ENCODE measurements at places on chromosomes 12 and 14. TPM values are rescaled to one million over a fixed set of nuclear protein-coding genes. Genes with fewer than 3 reads are reported as not detected.

- no peaks in the 10 kb centered on the region for H3K27me3 ChIP-seq
- DNase-seq: no peak
- no peak overlapping the region for H3K27ac ChIP-seq
- no peaks in the 10 kb centered on the region for H3K4me1 ChIP-seq
- H3K4me3 ChIP-seq: no peak overlapping the region
Measured at GRCh38 chr12:52769946-52770345, 7.2 kb downstream of the KRT76 start.

The GLIPR1L1 gene
- not detected for total RNA-seq

The KLRD1 gene
- total RNA-seq: 0.31 TPM

The TMCC3 gene
- 0.49 TPM for total RNA-seq

GRCh38 chr12:106527356-106527755 is 55.4 kb upstream of the RFX4 start:
- no peak overlapping the region for H3K27ac ChIP-seq
- H3K36me3 ChIP-seq: no peaks in the 10 kb centered on the region
- no peaks in the 10 kb centered on the region for H3K27me3 ChIP-seq
- H3K4me1 ChIP-seq: no peaks in the 10 kb centered on the region
- DNase-seq: no peak

- no peak for DNase-seq
- no peaks in the 10 kb centered on the region for H3K36me3 ChIP-seq
- no peaks in the 10 kb centered on the region for H3K27me3 ChIP-seq
- H3K27ac ChIP-seq: no peak overlapping the region
- peaks cover 22% of the 10 kb centered on the region for H3K4me1 ChIP-seq
Measured at GRCh38 chr14:87076146-87076545, 916.8 kb downstream of the GALC start.

DNA sequence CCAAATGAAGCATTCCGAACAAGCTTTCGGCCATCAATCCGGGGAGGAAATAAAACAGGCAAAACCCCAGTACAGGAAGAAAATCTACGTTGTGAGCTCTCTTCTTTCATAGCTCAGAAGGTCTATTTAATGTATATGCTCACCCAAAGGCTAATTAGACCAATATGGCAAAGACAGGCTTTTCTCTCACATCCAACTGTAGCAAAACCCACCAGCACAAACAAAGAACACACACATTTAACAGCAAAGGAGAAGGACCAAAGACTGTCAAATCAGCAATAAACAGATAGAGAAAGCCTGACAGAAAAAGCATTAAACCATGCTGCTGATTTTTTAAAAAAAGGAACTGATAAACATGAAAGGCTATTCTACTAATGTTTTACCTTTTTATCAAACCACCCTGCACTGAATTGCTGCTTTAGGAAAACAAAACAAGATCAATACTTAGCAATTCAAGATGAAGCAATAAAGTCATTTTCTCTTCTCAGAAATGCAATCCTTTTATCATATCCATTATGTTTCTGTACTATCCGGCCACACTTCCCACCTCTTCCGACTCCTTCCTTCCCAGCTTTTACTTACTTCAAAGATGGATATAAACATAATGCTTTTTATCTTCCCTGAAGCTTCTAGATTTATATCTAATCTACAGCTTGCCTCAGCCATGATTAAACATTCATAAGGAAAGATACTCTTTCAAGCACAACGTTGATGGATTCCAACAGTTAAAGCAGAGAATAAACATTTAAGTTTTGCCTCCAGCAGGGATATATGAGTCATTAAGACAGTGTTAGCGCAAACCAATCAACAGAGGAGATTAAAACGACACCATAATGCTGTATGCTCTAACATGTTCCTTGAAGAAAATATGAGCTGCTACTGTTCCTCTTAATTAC is 74.6 kb upstream of the BBS10 start:
- H3K27me3 ChIP-seq: no peaks in the 10 kb centered on the region
- H3K36me3 ChIP-seq: peaks cover 6% of the 10 kb centered on the region
- peaks cover 16% of the 10 kb centered on the region for H3K4me1 ChIP-seq
- peak overlapping the region; percentile 82 for H3K27ac ChIP-seq
- DNase-seq: peak; percentile 85
- H3K4me3 ChIP-seq: peak overlapping the region; percentile 55
